Neural crest cell (in vitro differentiated cells): ENCODE measurements at places on chromosomes 16 and 17. TPM values are rescaled to one million over a fixed set of nuclear protein-coding genes. Genes with fewer than 3 reads are reported as not detected.

HID1 gene
- total RNA-seq: 11.8 and 14.6 TPM in 2 replicates

NECAB2 gene
- 16.2 and 19.6 TPM in 2 replicates for total RNA-seq

DNAH2 gene
- total RNA-seq: 0.16 and 0.27 TPM in 2 replicates

KRT24 gene
- total RNA-seq: not detected in 2 replicates
